ENCODE measurements at places on chromosomes 3 and 15.

- DNase-seq, result no peak
These were observed 558.7 kb upstream of the KCNMB2 start for GRCh38 chr3:177977381-177978158.

DNA sequence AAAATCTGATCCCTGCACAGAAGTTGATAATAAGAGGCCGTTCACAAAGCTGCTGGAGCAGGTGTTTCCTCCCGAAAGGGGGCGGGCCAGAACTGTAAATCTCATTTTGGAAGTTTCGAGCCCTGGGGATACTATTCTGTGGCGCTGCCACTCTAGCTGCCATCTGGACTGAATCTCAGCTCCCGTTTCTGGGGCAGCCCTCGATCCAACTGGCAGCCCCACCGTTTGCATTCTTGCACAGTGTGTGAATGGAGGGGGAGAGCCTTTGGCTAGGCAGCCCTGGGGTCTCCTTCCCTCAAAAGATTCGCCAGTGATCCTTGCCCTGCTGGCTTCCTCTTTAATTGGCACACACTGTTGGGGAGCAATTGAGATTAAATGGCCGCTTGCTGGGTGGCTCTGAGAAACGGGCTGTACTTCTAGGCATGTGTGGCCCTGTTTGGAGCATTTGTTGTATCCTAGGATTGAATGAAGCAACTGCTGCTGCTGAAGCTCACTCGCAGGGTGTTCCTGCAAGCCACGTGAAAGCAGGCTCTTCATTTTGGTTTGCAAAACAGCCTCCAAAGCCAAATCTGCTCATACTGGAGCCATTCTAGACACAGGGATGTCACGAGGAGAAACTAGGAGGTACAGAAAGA, 57.2 kb upstream of the TOPAZ1 start:
- no peak for DNase-seq

GRCh38 chr3:124767264-124767663, 37.0 kb downstream of the UMPS start:
- DNase-seq, result no peak

GRCh38 chr15:88022716-88023115, 233.8 kb downstream of the NTRK3 start:
- no peak for DNase-seq

- no peak for DNase-seq
These were observed 19.1 kb upstream of the RPL22L1 start for GRCh38 chr3:170889132-170889531.

DNA sequence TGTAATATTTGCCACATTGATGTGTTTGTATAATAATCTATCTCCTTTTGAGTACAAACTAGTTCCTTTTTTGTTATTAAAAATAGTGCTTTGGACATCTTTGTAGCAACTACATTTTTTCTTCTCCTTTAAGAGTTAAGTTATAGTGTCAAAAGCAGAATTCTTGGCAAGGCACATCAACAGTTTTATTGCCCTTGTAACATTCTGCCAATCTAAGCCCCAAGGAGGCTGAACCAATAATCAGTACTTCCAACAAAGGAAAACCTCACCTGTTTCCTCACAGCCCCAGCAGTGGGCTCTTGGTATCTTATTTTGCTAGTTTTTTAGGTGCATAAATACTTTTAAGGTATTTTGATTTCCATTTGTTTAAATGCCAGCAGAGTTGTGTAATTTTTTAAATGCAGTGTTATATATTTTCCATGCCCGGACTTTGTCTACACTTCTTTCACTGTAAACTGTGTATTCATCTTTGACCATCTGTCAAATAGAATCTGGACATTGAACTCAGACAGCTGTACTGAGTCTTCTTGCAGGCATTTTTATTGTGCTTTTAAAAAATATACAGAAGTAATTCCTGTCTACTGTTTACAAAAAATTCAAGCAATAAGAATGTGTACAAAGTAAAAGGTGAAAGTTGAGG, 101.0 kb downstream of the MYLK start:
- no peak for DNase-seq

DNA sequence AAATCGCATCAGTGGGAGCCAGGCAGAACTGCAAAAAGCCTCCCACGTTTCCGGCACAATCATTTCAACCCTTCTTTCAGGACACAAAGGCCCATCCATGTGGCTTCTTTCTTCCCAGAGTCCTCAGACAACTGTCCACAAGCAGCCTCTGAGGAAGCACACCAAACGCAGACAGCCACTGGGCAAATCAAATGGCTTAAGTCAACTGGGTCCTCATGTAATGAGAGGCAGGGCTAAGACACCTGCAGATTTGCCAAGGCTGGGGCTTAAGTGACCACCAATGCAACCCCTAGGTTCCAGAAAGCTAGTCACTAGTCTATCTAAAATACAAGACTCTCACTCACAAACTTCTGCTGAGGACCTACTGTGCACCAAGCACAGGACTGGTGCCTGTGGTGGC, 8.0 kb downstream of the OSBPL10 start:
- no peak for DNase-seq

DNA sequence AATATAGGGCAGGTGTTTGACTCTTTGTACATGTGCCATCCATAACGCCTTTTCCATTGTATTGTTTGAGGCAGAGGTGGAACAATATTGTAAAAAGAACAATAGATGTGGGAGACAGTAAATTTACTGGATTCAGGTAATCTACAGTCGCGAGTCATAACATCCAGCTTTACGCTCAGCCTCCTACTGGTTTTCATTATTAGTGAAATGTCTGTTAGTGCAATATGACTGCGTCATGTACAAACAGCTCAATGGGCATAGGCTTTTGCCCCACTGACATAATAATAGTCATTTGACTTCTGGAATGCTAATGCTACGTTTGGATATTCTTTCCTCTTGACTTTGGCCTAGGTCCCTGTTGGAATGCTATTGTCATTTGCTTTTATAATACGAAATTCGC, 9.5 kb downstream of the CACNA2D3 start:
- DNase-seq, result no peak

DNA sequence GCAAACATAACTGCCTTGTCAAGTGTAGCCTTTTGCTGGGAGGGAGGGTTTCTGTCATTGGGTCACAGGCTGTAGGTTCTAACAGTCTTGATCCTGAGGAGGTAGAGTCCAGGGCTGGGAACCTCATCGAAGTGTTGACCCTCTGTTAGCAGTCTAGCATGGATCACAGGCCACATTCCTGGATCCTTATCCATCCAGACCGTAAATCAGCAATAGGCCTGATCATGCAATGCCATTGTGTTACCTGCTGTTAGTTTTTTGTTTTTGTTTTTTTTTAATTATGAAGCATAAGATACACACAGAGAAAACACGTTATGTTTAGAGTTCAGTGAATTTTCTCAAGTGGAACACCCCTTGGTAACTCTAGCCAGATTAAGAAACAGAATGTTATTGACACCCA, 282.0 kb upstream of the TPM1 start:
- DNase-seq, result no peak

Data from right renal pelvis (tissue), 4 donors.